ENCODE measurements at places on chromosomes 6 and 20.

GRCh38 chr20:37406010-37406998 is 60.4 kb downstream of the SRC start:
- DNase-seq, result peak; percentile 78

- DNase-seq, result peak; percentile 13
Measured at GRCh38 chr6:166769648-166770047, 142.6 kb upstream of the RPS6KA2 start.

GRCh38 chr6:33212857-33213165 is 4.5 kb downstream of the RING1 start:
- no peak for DNase-seq

- no peak for DNase-seq
Measured at GRCh38 chr6:147820520-147820919, 312.0 kb downstream of the SAMD5 start.

DNA sequence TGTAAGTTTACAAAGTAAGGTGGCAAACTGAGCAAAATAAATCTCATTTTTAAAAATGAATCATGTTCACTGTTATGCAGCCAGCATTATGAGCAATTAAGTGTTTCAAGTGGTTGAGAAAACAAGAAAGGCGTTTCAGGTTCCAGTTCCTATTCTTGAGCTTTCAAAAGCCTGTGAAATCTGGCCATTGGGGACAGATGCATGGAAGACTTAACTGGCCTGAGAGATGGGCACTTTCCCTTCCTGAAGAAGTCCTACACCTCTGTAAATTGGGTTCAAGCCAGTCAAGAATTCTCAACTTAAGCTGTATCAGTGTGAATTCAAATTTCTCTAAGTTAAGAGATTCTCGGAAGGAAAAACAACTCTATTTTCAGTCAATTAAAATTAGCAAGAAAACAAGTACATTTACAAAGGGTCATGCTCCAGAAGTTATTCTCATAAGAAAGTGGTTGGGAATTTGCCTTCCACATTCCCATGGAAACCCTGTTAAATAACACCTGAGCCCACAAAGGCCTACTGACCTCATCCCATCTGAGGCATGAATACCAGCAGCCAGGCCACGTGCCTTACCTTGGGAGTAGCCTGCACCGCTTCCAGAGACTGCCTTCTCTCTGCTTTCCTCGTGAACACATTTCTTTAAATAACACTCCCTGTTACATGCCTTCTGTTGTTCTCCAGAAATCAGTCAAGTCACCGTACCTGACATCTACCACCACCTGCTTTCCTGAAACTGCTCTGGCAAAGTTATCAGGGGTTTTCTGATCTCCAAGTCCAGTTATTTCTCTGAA is 19.4 kb downstream of the MAP3K5 start:
- DNase-seq, result no peak

GRCh38 chr20:35304956-35305355 is 12.7 kb upstream of the FAM83C start:
- no peak for DNase-seq

- no peak for DNase-seq
Measured at GRCh38 chr20:45061244-45061643, 39.7 kb downstream of the KCNS1 start.

DNA sequence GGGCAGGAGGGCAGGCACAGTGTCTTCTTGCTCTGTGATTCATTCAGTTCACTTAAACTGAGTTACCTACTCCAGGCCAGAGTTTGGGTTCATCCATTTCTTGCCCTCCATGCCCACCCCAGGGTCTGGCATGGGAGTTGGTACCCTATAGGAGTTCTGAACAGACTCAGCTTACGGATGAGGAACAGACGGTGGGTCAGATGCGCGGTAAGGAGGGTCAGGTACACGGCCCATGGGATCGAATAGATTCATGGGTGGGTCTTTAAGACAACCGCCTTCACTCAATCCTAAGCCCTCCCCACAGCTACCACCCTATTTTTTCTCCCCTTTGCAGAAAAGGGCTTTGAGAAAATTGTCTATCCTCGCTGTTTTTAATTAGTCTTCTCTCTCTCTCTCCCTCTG is 13.1 kb upstream of the TRIB3 start:
- no peak for DNase-seq

DNA sequence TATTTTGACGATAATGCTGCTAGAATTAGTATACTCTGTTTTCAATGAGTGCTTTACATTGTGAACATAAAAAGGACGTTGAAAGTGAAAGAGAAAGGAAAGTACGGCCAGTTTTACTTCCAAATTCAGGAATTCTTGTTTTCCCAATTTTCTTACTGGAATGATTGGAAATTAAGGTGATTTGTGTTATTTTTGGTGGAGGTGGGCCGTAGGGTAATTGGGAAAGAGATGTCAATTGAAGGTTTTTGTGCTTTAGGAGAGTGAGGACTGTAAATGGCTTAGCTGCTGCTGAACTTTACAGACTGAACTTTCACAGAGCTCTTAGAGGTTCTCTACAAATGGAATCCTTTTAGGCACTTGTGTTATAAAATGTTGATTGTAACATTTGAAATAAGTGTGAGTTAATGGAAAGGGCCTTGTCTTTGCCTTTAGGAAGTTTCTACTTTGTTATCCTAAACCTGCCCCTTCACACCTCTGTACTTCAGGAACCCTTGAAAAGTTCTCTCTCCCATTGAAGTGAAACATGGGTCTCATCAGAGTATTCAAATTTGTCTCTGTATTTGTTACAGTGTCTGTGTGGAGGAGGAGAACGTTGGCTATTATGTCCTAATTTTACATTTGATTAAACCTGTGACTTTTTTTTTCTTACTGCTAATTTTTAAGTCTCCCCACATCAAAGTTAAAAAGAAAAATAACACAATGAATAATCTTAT is 256.4 kb downstream of the ARID1B start:
- no peak for DNase-seq

DNA sequence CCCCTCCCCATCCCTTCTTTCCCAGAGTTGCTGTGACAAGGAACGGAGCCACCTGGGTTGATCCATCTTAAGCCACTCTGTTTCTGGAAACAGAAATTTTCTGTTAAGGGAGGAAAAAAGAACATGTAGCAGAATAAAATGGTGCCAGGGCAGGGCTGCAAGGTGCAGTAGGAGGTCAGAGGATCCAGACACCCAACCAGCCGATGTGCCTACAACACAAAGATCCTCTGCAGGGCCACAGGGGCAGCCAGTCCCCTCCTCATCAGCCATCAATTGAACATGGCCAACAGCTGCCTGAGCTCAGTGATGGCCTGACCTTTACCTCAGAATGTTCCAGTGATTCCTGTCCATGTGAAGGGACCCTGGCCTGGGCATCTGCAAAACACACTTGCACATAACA is 11.9 kb downstream of the MDFI start:
- no peak for DNase-seq

DNA sequence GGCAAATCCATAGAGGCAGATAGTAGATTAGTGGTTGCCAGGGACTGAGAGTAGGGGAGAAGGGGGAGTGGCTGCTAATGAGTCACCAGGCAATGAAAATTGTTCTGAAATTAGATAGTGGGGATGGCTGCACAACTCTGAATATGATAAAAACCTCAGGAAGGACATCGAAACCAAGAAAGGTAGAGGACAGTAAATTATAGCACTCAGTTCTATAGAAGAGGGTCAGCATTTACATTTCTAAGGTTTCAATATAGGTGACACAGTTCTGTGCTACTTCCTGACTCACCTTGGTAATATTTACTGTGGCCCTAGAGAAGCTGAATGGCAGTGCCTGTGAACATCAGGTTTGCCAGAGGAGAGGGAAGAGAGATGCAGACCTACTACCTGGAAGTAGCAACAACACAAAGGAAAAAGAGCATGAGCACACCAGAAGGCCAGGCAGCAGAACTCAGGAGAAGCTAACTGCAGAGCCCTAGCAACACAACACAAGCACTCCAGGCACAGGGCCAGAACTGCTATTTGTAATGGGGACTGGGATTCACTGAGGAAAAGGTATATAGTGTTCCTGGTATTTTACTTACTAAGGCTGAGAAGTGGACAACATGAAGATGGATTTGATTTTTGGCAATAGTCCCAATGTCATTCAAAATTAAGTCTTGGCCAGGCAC is 75.9 kb downstream of the PLCG1 start:
- no peak for DNase-seq

- no peak for DNase-seq
Measured at GRCh38 chr6:4889701-4890100, 113.5 kb downstream of the CDYL start.

GRCh38 chr6:71419217-71420094 is 130.8 kb downstream of the OGFRL1 start:
- DNase-seq, result peak; percentile 53

DNA sequence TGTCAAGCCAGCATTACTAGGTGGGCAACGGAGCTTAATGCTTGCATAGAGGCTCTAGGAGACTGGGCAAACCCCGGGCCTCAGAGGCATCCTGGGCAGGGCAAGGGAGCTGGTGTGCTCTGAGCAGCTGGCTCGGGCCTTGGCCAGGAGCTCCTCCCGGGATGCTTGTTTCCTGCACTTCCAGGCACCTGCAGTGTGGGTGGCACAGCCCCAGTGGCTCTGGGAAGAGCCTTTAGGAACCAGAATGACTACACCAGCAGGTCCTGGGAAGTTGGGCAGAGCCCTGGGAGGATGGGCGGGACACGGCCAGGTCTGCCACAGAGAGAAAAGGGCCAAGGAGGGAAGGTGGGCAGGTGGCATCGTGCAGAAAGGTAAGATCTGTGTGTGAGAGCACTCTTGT is 80.4 kb upstream of the CD93 start:
- no peak for DNase-seq

DNA sequence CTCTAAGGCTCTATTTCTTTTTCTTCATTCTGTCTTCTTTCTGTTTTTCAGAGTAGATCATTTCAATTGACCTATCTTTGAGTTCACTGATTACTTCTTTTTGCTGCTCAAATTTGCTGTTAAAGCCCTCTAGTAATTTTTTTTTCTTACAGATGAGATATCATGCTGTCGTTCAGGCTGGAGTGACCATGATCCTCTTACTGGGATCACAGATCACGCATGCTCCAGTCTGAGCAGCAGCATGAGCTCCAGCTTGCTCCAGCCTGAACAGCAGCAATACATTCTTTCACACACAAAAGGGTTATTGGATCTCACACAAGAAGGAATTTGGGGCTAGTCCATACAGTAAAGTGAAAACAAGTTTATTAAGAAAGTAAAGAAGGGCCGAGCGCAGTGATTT is 12.3 kb upstream of the TRIM38 start:
- DNase-seq, result no peak

DNA sequence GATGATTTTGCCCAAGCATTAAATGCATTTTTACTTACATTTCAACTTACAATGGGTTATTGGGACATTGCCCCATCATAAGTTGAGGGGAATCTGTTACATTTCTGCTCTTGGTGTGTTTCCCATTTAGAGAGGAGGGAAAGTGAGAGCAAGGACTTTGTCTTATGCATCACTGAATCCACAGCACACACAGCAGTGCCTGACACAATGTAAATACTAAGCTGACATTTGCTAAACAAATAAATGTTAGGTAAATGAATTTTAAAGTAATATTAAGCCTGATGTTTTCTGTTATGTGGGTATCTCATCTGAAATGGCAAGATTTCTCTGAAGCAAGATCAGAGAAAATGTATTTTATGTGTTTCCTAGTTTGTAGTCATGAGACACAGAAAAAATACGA is 143.6 kb upstream of the STXBP5 start:
- no peak for DNase-seq

GRCh38 chr6:111711476-111711875 is 105.8 kb upstream of the TRAF3IP2 start:
- DNase-seq, result no peak

DNA sequence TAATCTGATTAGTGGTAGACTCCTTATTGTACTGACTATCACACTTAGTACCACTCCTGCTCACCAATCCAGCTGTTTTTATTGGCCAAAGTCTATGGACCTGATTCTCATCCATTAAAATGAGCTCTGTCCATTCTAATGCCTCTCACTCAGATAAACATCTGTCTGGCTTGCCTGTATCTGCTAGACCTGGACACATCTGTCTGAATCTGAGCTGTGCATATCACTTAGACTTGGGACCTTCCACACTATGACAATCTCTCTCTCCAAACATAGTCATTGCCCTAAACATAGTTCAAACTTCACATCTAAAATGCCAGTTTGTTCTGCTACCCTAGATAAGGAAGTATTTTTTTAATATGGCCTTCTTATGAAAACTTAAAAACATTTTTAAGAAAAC is 92.6 kb downstream of the CENPW start:
- DNase-seq, result no peak

DNA sequence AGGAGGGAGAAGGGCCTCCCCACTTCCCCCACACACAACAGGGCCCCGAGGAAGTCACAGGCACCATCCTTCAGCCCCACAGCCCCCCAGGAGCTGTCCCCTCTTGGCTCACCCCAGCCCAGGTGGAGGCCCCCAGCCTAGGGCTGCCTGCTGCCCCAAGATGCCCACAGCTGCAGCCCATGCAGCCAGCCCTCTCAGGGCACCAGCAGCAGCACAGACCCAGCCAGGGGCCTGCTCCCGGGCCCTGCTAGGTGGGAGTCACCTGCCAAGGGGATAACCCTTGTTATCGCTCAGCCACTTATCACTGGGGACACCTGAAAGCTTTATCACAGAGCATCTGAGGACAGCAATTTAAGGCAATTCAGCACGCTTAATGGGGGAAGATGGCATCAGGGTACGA is 55.0 kb downstream of the GRM4 start:
- DNase-seq, result no peak

DNA sequence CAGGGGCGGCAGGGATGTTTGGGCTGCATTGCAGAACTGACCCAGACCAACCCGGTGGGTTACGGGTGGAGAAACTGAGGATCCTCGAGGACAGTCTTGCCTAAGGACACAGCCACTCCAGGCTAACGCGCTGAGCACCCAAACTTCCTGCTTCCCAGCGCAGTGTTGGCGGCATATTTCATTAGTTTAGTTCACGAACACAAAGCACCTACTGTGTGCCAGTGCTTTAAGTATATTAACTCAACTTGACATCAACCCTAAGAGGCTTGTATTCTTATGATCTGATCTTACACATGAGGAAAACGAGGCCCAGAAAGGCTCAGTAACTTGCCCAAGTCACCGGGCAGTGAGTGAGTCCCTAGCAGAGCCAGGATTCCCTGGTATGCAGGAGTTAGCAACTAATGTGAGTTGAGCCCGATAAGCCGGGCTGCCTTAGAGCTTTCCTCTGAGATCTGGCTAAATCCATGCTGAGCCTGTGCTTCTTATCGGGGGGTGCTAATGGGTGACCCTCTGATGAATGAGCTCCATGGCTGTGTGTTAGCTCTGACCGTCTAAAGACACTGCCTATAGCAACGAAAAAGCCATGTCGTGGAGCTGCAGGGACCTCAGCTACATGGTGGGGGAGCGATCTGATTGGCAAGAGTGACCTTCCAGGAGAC is 92.7 kb downstream of the CD40 start:
- no peak for DNase-seq

- DNase-seq, result no peak
Measured at GRCh38 chr6:138307352-138307751, 70.4 kb upstream of the SMIM28 start.
